Lower lobe of right lung (tissue), 2 donors: ENCODE measurements at places on chromosomes 5 and 9. TPM values are rescaled to one million over a fixed set of nuclear protein-coding genes. Genes with fewer than 3 reads are reported as not detected.

Gene TUT7
- total RNA-seq = 37.7 TPM

Gene CTSV
- 0.32 TPM for total RNA-seq

Gene NME5
- 7.3 TPM for total RNA-seq

Gene C5orf52
- not detected for total RNA-seq

Gene TAS2R1
- not detected for total RNA-seq

Gene UNC13B
- 87.9 TPM for total RNA-seq

Gene HARS1
- total RNA-seq = 44.5 TPM

Gene ALDOB
- total RNA-seq = 0.38 TPM

Gene MLANA
- total RNA-seq = not detected
